ENCODE measurements at places on chromosomes 5 and 9.

DNA sequence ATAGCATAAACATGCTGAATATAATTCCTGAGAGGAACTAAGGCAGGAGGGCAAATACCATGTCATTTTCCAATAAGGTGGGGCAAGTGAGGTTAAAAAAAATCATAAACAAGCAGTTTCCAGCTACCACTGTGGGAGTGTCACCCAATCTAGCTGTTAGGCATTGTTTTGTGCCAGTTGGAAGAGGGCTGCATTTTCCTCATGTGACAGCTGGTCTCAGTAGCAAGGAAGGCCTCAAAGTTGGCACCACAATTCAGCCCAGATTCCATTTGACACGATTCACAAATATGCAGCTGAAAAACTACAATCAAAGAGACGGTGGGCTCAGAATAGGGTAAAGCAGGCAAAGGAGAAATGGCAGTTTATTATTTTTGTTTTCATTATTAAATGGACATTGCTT, 636.1 kb downstream of the KIF4B start:
- DNase-seq, result no peak

DNA sequence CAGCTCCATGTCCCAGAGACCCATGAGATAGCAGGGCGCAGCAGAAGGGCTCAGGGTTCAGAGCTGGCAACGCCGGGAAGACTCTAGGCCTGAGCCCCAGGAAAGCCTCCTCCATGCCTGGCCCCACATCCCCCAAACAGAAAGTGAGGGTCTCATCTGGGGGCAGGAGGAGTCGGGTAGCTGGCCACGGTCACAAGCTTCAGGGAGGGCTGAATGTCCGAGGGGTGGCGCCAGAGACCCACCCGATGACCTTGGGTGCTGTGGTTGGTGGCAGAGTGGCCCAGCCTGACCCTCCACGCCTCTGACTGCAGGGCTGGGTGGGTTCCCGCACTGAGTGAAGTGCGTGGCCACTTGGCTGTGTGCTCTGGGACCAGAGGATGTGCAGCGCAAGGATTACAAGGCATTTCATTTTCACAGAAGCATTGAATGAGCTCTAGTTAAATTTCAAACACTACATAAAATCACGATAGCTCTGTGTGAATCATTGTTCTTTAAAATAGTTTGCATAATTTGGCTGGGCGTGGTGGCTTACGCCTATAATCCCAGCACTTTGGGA, 3.0 kb downstream of the C8G start:
- DNase-seq, result peak; percentile 94

- no peak for DNase-seq
These were observed 21.6 kb downstream of the MRPL22 start for GRCh38 chr5:154962494-154962893.

- no peak for DNase-seq
These were observed 172.6 kb upstream of the PTGER4 start for GRCh38 chr5:40507095-40507494.

GRCh38 chr5:157115502-157115901, 6.7 kb upstream of the HAVCR2 start:
- no peak for DNase-seq

DNA sequence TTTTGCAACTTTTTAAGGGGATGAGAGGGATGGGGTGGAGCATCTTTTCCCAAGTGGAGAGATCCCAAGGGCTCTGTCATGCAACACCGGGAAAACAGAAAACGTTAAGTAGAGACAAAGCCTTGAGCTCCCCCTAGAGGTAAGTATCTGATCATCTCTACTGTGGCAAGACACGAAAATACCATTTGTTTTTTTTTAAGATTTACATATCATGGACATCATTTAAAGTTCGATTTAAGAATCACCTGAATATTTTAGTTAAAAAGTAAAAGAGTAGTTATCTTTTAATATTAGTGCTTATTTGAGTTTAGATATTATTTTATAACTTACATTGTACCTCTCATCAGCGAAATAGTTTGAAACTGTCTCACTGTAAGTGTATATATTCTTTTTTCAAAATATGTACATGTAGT, 200.4 kb downstream of the LRRC70 start:
- peak; percentile 85 for DNase-seq
